ENCODE measurements at places on chromosomes 1 and 21.

DNA sequence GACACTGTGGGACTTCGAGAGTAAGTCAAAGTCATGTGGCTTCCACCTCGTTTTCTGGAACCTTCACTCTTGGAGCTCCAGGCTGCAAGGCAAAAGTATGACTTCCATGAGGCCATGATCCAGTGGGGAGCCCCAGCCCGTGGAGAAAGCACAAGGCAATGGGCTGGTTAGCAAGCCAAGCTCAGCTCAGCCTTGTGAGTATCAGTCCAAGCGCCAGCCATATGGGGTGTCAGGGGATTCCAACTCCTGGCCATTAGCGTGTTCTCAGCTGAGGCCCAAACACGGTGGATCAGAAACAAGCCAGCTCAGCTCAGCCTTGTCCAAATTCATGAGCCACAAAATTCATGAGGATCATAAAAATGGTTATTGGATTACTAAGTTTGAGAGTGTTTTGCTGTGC, 261.0 kb downstream of the RHOU start:
- H3K27me3 ChIP-seq: no peaks in the 10 kb centered on the region
- H3K4me3 ChIP-seq: no peak overlapping the region
- H3K36me3 ChIP-seq: no peaks in the 10 kb centered on the region

- H3K4me3 ChIP-seq: no peak overlapping the region
- H3K4me1 ChIP-seq: no peaks in the 10 kb centered on the region
- no peaks in the 10 kb centered on the region for H3K27me3 ChIP-seq
- DNase-seq: no peak
Observed at GRCh38 chr1:100581096-100581705, 43.3 kb downstream of the GPR88 start.

- H3K27ac ChIP-seq: no peak overlapping the region
- no peak for DNase-seq
- no peak overlapping the region for H3K4me3 ChIP-seq
- H3K36me3 ChIP-seq: no peaks in the 10 kb centered on the region
- no peaks in the 10 kb centered on the region for H3K27me3 ChIP-seq
Observed at GRCh38 chr1:172939475-172939874, 111.3 kb downstream of the TNFSF18 start.

- H3K27me3 ChIP-seq: no peaks in the 10 kb centered on the region
- H3K36me3 ChIP-seq: no peaks in the 10 kb centered on the region
- no peak overlapping the region for H3K4me3 ChIP-seq
- no peak for DNase-seq
- H3K27ac ChIP-seq: no peak overlapping the region
Observed at GRCh38 chr21:45030682-45031570, 43.5 kb upstream of the ADARB1 start.

- H3K36me3 ChIP-seq: no peaks in the 10 kb centered on the region
- H3K27me3 ChIP-seq: no peaks in the 10 kb centered on the region
- H3K4me1 ChIP-seq: no peaks in the 10 kb centered on the region
- H3K27ac ChIP-seq: no peak overlapping the region
- no peak for DNase-seq
- H3K4me3 ChIP-seq: no peak overlapping the region
Observed at GRCh38 chr21:19692231-19692630, 1288.6 kb upstream of the TMPRSS15 start.

DNA sequence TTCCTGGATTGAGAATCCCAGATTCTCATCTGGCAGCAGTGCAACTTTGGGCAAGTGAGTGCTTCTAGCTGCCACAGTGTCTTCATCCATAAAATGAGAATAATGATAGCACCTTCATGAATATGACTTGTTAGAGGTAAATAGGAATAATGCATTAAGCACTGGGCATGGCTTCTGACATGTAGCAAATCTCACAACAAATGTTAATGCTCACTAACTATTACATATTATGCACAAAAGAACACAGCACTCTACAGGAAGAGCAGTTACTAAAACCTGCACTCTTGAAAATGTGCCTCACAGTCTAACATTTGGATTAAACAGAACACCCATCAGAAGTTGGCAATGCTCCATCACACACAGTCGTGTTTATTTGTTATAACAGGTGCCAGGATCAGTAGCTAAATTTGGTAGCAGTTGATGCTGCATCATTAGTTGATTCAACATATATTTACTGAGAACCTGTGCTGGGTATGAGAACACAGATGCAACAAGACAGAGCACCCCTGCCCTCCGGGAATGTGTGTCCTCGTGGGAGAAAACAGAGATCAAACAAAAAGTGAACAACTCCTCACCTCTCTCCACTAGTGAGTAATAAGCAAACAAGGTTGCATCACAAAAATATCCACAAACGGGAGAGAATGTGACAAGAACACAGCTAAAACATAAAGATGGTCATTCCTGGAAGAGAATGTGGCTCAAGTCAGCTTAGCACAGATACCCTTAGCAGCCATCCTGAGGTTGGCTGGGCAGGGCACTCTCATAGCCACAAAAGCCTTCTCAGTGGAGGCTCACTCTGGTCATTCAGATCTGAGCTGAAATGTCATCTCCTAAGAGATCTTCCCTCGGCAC, 26.2 kb upstream of the LBR start:
- H3K27ac ChIP-seq: peak overlapping the region; percentile 48
- no peaks in the 10 kb centered on the region for H3K27me3 ChIP-seq
- H3K4me3 ChIP-seq: no peak overlapping the region
- no peak for DNase-seq
- H3K36me3 ChIP-seq: no peaks in the 10 kb centered on the region
- H3K4me1 ChIP-seq: peaks cover 30% of the 10 kb centered on the region

- H3K36me3 ChIP-seq: no peaks in the 10 kb centered on the region
- H3K4me3 ChIP-seq: no peak overlapping the region
- no peak for DNase-seq
Observed at GRCh38 chr1:85656256-85656655, 52.0 kb downstream of the ZNHIT6 start.

- H3K27me3 ChIP-seq: no peaks in the 10 kb centered on the region
- no peak for DNase-seq
- H3K4me1 ChIP-seq: peaks cover 27% of the 10 kb centered on the region
- no peaks in the 10 kb centered on the region for H3K36me3 ChIP-seq
- no peak overlapping the region for H3K27ac ChIP-seq
Observed at GRCh38 chr1:162726555-162726954, 63.9 kb upstream of the HSD17B7 start.

- no peak for DNase-seq
- H3K4me1 ChIP-seq: no peaks in the 10 kb centered on the region
- no peak overlapping the region for H3K4me3 ChIP-seq
- no peak overlapping the region for H3K27ac ChIP-seq
Observed at GRCh38 chr1:167473761-167474160, 44.6 kb downstream of the CD247 start.

DNA sequence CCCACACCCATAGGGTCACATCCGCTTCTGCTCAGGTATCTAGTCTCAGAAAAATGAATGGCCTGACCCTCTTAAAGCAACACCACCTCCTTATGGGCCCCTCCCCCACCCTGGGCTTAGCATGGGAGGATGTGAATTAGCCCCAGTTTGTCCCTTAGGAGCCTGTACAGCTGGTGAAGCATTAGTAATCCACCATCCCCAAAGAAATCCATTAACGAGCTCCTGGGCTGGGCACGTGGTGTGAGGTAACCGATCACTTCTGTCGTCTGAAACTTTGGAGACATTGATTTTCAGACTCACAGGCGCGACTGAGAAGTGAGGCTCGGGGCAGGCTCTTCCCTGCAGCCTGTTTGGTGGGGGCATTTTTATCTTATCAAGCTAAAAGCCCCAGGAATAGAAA, 10.5 kb downstream of the RASSF5 start:
- peaks cover 22% of the 10 kb centered on the region for H3K4me1 ChIP-seq
- no peaks in the 10 kb centered on the region for H3K36me3 ChIP-seq
- H3K4me3 ChIP-seq: no peak overlapping the region
- H3K27me3 ChIP-seq: no peaks in the 10 kb centered on the region

- no peaks in the 10 kb centered on the region for H3K27me3 ChIP-seq
- no peak overlapping the region for H3K4me3 ChIP-seq
- no peak overlapping the region for H3K27ac ChIP-seq
- no peaks in the 10 kb centered on the region for H3K4me1 ChIP-seq
Observed at GRCh38 chr1:114026797-114027196, 47.5 kb downstream of the OLFML3 start.

- H3K4me3 ChIP-seq: peak overlapping the region; percentile 47
- H3K4me1 ChIP-seq: peaks cover 65% of the 10 kb centered on the region
- H3K36me3 ChIP-seq: no peaks in the 10 kb centered on the region
- no peak for DNase-seq
- no peaks in the 10 kb centered on the region for H3K27me3 ChIP-seq
Observed at GRCh38 chr1:16145662-16146278, 10.1 kb downstream of the EPHA2 start.

DNA sequence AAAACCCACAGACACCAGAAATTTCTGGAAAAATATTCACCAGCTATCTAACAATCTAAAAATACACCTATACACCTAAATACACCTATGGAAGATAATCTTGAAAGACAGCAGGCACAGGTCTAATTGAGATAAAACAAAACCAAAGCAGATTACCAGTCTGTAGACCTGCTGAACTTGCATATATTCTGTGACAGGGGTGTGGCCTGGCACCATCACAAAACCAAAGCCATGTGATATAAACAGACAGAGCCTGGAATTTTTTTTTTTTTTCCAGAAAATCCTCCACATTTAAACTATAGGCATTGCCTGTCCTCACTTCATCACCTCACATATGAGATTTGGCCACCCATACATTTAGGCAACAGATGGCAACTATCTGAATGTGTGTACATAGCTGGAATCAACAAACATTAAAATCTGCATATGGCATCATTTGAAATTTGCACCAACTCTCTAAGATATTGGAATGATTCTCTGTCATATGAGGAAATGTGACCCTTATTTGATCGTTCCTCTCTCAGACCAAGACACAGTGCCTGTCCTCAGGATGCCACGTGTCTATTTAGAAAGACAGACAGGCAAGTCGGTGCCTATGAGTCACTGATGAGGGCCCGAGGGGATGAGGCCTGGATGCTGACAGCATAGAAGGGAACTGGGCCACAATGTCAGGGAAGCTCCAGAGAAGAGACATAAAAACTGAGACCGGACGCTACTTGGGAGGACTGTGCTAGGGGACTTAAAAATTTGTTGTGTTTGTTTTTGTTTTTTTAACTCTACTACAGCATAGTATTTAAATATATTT, 32.6 kb downstream of the NMNAT2 start:
- H3K27me3 ChIP-seq: no peaks in the 10 kb centered on the region
- no peak for DNase-seq
- H3K4me1 ChIP-seq: no peaks in the 10 kb centered on the region
- H3K36me3 ChIP-seq: no peaks in the 10 kb centered on the region

- H3K27ac ChIP-seq: no peak overlapping the region
- no peak for DNase-seq
- no peaks in the 10 kb centered on the region for H3K27me3 ChIP-seq
- H3K4me1 ChIP-seq: no peaks in the 10 kb centered on the region
- no peaks in the 10 kb centered on the region for H3K36me3 ChIP-seq
Observed at GRCh38 chr1:60697204-60697994, 385.0 kb upstream of the NFIA start.

DNA sequence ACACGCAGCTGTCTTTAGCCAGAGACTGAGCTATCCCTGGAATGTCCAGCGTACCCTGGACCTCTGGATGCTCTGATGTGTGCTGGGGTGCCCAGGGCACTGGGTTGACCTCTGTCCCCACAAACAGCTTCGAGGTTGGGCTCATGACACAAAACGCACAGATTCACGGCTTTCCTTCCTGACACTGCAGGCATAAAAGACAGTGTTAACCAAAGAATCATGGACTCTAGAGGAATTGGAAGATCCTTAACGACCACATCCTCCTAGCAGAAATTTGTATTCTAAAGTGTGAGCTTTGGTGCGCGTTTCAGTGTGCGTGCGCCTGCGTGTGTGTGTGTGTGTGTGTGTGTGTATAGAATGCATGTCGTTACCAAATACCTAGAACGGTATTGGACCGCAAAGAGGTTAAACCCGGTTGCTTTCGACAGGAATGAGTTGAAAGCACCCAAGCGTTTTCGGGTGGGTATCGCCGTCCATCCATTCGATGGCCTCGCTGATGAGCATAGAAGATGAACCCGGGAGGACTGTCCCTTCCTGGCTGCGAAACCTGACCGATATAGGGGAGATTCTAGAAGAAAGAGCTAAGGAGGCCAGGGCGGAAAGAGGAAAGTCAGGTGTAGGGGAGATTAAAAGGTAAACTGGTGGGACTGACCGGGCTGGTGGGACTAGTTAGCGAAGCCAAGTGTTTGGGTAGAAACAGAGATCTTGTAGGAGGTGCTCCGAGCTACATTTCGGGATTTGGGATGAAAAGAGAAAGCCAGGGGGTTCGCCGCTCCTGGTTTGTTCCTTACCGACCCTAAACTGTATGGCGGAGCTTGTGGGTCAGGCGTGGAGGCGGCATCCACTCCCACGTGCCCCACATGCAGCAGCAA, 6.8 kb upstream of the LHX9 start:
- H3K4me3 ChIP-seq: peak overlapping the region; percentile 34
- H3K36me3 ChIP-seq: no peaks in the 10 kb centered on the region
- H3K27ac ChIP-seq: no peak overlapping the region
- DNase-seq: no peak
- H3K4me1 ChIP-seq: peaks cover 39% of the 10 kb centered on the region

DNA sequence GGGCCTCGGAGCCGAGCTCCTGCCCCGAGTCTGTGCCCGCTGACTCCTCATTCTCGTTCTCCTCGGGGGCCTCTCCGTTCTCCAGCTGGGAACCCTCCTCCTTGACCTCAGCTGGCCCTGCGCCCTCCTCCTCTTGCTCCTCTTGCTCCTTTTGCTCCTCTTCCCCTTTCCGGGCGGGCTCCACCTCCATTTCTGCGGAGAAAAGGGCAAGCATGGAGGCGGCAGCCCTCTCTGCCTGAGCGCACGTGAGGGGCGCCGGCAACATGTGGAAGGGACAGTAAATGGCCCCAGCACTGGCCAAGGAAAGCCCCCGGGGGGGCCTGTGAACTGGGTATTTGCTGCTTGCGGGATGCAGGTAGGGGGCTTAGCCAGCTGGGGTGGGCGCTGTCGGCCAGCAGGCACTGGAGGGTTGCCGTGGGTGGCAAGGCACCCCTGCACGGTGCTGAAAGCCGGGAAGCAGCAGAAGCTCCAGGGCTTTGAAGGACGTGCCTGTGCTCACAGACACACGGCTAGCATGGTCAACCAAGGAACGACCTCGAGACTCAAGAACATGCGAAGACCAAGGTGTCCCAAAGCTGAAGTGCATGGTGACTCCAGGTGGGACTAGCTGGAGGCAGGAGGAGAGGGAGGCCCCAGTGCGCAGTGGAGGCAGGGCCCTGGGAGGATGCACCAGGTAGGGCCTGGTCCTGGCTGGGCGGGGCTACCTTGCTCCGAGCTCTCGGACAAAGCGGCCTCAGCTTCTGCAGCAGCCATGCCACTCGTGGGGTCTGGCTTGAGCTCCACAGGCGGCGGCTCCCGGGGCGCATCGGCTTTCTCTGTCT, 30.7 kb downstream of the ZBTB17 start:
- peaks cover 23% of the 10 kb centered on the region for H3K4me1 ChIP-seq
- no peak overlapping the region for H3K27ac ChIP-seq
- H3K4me3 ChIP-seq: no peak overlapping the region
- no peaks in the 10 kb centered on the region for H3K36me3 ChIP-seq

GRCh38 chr1:64031236-64031635, 172.2 kb upstream of the UBE2U start:
- no peak for DNase-seq
- no peaks in the 10 kb centered on the region for H3K27me3 ChIP-seq
- no peaks in the 10 kb centered on the region for H3K36me3 ChIP-seq
- H3K27ac ChIP-seq: no peak overlapping the region

- H3K4me1 ChIP-seq: no peaks in the 10 kb centered on the region
- DNase-seq: no peak
- H3K36me3 ChIP-seq: no peaks in the 10 kb centered on the region
- H3K4me3 ChIP-seq: no peak overlapping the region
- H3K27ac ChIP-seq: no peak overlapping the region
Observed at GRCh38 chr1:159068886-159069285, 7.7 kb downstream of the AIM2 start.

Data from vagina (tissue), 2 donors.